ENCODE measurements at places on chromosomes 5 and 9.

DNA sequence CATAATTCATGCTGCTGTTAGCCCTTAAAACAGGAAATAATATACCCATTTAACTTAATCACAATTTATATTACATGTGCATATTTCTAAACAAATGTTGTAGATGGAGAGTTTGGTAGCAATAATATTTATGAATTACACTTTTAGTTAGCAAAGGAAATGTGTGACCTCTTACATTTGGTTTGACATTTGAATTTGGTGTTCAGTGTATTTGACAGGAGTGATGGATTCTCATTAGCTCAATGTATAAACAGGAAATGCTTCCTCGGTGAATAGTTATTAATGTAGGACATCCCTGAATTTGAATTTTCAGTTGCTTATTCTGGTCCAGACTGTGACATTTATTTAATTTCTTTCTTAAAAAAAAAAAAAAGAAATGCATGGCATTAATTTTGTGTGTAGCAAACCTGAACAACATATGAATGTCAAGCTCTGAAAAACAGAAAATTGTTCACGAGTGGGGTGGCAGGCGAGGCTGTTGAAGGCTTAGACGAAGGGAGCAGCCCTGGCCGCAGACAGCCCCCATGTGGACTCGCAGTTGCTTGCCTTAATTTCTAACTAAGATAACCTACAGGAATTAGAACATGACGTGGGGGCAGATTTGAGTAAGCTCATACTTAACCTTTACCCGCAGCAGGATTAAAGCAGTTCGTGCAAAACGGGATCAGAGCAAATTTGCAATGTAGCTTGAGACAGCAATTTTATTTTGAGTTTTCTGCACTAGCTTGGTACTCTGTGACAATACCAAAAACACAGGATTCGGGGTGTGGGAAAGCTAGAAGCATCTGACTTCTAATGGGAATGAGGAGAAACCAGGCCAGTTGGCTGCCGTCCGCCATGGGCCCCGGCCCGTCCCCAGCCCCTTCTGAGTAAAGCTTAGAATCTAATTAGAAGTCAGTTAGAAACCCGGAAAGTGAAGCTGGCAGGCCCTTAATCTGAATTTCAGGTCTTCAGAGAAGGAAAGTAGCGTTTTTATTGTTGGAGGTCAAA lies 134.3 kb downstream of the MACROH2A1 start:
- no peak for DNase-seq

- no peak for DNase-seq
These were observed 668.8 kb upstream of the RGMB start for GRCh38 chr5:98104454-98105188.

DNA sequence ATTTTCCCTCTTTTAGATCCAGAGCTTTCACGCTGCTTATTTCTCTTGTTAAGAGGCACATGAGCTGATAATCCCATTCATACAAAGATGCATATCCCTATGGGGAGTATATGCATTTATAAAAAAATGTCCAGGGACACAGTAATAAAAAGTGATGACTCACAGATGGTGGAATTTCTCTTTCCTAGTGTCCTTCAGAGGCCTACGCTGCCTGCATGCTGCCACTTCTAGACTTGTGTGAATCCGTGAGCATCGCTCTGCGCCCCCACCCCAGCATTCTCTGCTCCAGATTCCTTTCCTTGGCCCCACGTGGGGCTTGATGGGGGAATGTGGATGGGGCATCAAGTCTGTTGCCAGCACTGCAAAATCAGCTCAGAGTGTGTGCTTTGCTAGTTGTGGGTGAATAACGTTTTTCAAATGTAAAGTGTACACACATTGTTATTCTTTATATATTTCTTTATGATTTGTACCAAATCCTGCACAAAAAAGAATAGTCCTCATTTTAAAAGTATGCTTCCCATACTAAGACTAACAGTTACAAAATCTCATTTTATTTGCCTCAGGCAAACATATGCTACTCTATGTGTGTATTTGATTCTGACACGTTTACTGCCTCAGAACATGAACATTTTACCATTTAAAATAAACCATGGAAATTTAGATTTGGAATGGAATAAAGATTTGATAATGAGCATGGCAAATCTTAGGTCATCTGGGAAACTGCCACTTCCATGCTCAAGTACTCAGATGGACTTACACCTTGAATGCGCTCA lies 22.4 kb upstream of the RASGRF2 start:
- DNase-seq, result no peak

DNA sequence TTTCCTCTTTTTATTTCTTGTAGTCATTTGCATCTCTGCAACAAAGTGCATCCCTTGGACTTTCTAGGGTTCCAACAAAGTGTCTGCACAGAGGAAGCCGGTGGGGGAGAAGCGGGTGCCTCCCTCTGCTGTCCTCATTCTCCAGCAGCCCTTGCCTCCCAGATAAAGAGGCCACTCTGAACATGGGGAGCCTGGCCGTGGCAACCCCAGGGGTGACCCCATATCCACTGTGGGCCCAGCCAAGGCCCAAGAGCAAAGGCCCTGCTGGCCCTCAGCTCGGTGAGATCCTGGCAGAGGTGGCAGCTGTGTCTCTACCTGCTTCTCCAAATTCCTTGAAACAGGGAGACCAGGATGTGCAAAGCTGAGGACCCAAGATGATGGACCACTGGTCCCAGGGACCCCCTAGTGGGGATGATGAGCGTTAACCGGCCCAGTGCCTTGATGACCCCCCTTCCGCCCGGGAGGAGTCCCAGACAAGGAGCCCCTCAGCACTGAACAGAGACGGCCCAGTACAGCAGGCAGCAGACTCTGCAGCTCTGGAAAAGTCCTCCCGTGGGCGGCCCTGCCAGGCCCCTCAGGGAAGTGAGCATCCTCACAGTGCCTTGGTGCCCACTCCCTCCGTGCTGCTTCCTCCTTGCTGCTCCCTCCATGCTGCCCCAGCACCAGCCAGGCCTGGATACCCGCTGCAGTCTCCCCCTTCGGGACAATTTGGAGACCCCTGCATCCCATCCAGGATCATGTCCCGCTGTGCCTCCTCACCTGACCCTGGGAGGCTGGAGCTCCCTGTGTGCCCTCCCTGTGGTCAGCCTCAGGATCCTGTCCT lies 62.5 kb downstream of the MRPL36 start:
- no peak for DNase-seq

DNA sequence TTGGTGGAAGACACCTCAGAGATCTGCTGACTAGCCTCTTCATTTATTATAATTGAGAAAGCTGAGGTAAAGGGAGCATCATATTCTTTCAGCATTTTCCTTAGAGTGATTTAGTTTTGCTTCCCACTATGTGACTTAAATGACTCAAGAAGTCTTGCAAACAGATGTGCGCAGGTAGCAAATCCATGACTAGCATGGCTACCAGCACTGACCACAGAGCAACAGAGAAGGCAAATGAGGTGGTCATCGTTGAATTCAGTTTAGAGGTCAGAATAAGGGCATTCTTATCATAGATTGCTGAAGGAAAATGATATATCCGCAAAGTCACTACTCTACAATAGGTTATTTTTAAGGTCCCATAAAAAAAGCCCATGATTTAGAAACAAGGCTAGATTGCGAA lies 162.2 kb downstream of the PIK3R1 start:
- no peak for DNase-seq

GRCh38 chr9:124359426-124359825 lies 55.8 kb downstream of the PSMB7 start:
- DNase-seq, result no peak

DNA sequence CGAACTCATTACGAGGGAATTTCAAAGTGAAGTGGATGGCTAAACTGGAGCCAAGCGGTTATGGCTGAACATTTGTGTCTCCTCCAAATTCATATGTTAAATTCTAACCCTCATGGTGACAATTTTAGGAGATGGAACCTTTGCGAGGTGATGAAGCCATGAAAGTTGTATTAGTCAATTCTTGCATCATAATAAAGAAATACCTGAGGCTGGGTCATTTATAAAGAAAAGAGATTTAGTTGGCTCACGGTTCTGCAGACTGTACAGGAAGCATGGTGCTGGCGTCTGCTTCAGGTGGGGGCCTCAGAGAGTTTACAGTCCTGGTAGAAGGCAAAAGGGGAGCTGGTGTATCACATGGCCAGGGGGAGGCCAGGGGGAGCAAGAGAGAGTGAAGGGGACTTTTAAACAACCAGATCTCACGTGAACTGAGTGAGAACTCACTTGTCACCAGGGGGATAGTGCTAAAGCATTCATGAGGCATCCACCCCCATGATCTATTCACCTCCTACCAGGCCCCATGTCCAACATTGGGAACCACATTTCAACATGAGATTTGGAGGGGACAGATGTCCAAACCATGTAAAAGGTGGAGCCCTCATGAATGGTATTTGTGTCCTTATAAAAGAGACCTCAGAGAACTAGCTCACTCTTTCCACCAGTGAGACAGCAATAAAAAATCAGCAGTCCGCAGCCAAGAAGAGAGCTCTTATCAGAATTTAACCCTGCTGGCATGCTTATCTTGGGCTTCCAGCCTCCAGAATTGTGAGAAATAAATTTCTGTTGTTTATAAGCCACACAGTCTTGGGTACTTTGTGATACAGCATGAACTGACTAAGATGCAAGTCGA lies 143.4 kb downstream of the MTRR start:
- DNase-seq, result no peak

DNA sequence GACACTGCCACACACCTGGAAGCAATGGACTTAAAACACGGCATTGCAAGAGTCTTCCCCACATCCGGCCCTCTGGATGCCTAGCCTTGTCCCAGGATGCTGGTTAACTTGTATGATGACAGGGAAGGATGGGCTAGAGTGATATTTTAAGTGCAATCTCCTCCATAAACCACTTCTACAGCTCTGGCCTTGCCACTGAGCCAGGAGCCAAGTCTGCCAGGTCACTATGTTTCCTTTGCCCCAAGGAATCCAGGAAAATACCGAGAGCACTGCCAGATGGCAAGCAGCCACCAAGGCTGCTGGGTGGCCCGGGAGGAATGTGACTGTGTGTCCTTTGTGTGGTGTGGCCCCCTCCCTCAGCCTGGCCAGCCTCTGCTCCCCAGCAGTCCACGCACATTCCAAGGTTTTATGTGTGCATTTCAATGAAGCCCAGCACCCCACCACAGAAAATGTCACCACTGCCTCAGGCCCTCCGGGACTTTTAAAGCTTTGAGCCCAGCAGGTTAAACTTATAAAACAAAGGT lies 106.0 kb downstream of the FRMD3 start:
- no peak for DNase-seq

- no peak for DNase-seq
These were observed 15.3 kb downstream of the MAP1B start for GRCh38 chr5:72122602-72123001.

DNA sequence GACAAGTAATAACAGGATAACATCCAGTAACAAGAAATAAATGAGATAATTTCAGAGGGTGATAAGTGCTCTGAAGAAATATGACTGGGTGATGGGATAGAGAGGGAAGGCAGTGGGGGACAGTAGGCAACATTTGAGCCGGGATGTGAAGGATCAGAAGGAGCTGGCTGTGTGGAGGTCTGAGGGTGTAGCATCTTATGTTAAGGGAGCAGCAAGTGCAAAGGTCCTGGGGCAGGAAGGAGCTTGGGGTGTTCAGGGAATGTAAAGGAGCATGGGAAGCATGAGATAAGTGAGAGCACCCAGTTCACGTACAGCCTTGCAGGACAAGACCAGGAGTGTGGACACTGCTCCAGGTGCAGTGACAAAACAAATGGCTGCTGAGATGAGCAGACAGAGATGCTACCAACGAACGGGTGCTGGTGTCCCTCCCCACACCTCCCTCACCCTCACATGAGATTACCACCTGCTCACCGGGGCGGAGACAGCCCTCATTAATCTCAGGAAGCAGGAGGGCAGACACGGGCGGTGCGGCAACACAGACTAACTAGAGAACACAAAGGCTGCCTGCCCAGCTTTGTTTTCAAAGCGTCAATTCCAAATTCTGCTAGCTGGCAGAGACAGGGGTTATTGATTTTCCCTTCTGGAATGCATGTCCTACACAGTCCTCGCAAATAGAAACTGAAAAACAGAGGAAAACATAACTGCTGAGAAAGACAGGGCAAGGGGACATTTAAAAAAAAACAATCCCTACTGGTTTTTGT lies 298.1 kb upstream of the PANK3 start:
- DNase-seq, result no peak

DNA sequence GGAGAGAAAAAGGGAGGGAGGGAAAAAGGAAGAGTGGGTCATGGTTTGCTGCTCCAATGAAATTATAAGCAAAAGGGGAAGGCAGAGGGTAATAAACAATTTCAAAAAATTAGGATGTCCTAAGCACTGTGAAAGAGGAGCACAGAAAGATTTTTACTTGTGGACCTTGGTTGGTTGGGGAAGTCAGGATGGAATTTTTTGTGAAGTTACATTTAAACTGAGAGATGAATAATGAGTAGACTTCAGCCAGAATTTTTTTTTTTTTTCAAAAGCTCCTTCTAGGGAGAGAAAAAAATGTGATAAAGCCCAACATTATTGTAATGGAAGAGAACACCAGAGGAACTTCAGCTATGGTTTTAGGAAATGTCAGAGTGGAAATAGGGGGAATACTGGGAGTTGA lies 515.9 kb upstream of the PAPPA start:
- no peak for DNase-seq

GRCh38 chr5:76125888-76126287 lies 42.7 kb downstream of the SV2C start:
- no peak for DNase-seq

Measured in NCI-H1417 treated with DMSO at 0.1 percent for 48 hours (cell line).